ENCODE measurements at places on chromosomes 1 and 21. TPM values are rescaled to one million over a fixed set of nuclear protein-coding genes. Genes with fewer than 3 reads are reported as not detected.
A peak's percentile ranks its signal among the peaks of the same experiment; 100 is the strongest.

DNA sequence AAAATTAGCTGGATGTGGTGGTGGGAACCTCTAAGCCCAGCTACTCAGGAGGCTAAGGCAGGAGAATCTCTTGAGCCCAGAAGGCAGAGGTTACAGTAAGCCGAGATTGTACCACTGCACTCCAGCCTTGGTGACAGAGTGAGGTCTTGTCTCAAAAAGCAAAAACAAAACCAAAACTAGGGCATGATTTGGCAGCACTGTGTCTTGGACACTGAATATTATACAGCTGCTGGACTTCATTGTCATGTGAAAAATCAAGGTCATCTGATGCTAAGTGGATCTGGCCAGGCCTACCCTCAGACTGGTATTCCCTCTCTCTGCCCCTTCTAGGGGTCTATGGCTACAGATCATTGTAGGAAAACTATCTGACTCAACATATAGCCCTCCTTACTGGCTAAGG, 55.2 kb upstream of the MRPS6 start:
- DNase-seq = no peak

- DNase-seq = no peak
Observed at GRCh38 chr1:103901072-103901471, 151.4 kb downstream of the AMY1C start.

- DNase-seq = no peak
Observed at GRCh38 chr1:238177960-238178645, 287.4 kb upstream of the ZP4 start.

DNA sequence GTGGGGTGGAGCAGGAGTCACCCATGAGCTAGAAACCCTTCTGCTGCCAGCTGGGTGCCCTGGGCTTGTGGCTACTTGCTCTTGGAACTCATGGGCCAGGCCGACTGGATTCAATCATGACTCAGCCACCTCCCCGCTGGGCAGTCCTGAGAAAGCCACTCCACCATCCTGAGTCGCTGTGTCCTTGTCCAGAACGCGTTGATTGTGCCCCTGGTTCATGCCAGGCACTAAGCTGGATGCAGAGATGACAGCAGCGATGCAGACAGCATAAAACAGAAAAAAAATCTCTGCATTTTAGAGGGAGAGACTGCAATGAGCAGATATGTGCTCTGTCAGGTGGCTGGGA, 10.6 kb downstream of the PADI1 start:
- DNase-seq = no peak

DNA sequence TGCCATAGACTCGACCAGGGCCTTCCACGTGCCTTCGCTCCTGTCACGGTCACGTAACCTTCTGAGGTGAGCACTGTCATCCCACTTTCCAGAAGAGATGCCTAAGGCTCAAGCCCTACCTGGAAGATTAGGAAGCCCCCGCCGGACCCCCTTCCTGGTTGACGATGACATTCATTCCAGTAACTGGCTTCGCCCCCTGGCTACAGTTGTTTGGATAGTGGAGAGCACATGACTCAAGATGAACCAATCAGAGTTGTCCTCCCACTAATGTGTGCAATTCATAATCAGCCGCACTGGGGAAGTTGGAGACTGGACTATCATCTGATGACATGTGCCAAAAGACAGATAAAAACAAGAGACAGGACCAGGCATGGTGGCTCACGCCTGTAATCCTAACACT, 104.0 kb upstream of the GJB5 start:
- DNase-seq = no peak

GRCh38 chr1:108817016-108817415, 39.9 kb downstream of the AKNAD1 start:
- no peak for DNase-seq

DNA sequence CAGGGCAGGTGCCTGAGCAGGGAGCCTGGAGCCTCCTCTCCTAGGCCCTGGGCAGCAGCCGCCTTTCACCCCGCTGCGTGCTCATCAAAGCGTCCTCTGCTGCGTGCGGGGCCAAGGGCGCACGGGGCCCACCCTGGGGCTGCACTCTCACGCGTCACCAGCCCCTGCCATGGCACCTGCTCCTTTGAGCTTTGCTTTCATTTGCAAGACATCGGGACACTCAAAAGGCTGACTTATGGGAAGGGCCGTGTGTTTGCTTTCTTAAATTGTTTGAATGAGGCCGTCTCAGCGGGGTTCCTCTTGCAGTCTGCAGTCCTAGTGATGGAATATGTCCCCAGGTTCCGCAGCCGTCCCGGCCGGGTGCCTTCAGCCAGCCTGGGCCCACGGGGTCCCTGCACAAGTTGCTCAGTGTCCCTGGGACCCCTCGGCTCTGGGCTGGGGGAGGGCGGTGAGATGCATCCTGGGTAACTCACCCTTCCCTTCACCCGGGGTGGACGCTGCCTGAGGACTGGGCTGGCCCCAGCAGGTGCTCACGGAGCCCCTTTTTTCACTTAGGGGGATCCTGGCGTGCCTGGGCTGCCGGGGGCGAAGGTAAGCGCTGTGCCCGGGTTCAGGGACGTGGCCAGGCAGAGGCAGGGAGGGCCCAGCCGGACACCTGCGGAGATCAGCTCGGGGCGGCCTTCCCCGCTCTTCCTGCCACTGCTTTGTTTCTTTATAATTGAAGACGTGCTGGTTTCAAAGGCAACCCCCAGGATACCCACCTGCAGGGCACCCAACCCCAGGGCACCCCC, 53.1 kb downstream of the SLC19A1 start:
- no peak for DNase-seq

DNA sequence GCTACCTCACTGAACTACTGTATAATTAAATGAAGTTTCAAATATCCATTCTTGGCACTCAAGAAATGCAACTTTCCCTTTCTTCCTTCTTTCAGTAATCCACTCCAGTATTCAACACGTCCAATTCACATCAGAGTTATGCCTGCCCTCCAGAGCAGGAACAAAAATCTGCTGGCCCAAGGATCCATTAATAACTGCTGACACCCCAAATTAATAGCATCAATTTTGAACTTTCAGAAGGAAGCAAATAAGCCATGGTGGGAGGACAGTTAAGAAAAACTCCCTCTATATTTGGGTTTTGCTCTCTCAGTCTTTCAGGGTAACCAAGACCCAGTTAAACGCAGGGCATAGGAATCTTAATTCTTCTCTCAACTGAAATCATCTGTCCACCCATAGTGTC, 31.9 kb upstream of the TNFSF4 start:
- no peak for DNase-seq

DNA sequence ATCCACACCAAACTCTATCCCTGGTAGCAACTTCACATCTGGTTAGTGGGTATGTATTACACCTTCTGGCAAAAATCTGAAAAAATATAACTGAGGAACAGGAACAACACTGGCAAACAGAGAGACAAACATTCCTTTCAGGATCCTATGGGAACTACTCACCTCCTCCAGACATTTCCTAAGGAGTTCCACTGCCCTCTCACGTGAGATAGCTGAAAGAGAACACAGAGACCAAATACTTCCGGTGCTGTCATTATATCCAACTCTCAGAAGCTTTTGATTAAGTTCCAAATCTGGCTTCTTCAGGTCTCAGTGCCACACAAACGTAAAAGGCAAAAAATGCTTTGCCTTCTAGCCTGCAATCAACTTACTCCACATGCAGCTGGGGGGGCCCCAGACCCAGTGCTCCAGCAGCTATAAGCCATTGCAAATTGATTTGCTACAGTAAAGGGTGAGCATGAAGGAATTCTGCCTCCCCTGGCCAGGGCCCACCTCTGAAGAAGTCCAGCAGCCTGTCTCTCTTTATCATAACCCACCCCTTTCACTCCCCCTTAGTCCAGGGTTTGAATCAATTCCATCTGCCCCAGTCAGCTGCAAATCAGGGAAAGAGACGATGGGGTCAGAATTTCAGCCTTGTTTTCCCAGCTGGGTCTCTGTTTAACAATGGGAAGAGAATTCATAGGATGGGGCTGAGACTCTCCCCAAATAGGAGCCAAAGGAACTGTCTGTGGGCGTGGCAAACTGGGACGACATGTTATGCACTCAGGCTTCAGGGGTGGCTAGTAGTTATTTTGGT, 32.2 kb downstream of the TFAP2E start:
- DNase-seq = no peak

DNA sequence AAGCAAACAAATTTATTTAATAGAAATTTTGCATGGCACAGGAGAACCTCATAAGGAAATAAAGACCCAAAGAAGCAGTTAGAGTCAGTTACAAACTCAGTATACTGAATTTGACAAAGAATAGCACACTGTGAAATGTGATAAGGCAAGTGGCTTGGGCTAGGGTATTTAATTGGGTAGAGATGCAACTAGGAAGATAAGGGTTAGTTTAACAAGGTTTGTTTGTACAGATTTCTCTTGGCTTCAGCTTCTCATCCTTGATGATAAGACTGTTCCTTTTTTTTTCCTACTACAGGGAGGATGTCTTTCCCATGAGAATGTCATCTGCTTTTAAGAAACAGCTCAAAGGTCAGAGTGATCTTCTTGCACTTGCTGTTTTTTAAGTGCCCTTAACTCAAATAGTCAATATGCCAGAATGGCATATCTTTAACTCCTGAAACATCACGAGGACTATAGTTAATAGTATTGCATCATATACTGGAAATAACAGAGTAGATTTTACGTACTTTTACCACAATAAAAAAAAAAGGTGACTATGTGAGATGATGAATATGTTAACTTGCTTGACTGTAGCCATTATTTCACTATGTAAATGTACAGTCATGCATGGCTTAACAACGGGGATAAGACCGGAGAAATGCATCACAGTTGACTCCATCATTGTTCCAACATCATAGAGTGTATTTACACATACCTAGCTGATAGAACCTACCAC, 9.2 kb upstream of the TRAF3IP3 start:
- DNase-seq = no peak

DNA sequence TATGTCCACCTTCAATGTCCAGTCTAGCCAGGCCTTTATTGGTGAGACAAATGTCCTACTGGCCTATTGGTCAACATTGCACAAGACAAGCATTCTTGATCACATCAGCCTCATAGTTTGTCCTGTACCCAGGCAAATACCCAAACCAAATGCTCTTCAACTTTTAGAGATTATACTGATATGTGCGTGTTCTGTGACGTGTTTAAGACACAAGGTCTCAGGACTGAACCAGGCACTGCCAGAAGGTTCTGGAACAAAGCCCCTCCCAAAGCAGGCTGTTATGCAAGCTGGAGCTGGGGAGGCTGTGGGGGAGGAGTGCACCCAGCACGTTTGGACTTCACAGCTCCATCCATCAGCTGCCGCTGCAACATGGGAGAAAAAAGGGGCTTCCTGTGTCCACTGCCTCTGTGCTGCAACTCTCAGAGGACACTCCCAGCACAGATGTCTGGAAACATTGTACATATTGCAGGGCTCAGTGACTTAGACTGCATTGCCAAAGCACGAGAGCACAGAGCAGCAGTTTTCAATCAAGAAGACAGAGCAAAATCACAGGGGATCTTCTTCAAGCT, 45.9 kb downstream of the NID1 start:
- no peak for DNase-seq

DNA sequence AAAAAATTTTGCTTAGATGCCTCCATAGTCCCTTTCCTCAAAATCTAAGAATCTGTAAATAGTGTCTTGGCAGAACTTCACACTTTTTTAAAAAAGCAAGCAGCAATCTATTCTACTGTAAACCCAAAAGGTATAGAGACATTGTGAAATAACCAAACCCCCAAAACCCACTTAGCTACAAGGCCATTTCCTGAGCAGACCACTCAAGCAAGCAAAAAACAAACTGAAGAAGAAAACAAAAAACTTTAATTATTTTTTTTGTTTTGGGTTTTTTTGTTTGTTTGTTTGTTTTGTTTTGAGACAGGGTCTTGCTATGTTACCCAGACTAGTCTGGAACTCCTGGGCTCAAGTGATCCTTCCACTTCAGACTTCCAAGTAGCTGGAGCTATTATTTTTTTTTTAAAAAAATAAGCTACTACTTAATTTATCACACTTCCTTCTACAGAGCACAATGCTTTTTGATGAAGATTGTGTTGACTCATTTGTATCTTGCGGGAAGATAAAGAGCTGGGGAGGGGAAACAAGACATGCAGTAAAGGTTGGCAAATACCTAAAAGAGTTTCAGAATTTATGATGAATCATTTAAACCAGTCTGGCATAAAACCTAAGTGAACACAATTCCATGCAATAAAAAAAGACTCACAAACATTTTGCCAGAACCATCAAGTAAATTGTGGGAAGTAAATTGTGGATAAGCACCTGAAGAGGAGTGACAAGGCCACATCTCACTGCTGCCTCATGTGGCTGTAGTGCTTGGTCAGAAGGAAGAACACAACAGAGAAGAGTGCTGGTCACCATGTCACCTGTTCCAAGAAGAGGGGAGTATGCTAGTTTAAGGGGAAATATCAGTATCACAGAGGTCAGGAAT, 2.7 kb upstream of the PTPN22 start:
- no peak for DNase-seq

DNA sequence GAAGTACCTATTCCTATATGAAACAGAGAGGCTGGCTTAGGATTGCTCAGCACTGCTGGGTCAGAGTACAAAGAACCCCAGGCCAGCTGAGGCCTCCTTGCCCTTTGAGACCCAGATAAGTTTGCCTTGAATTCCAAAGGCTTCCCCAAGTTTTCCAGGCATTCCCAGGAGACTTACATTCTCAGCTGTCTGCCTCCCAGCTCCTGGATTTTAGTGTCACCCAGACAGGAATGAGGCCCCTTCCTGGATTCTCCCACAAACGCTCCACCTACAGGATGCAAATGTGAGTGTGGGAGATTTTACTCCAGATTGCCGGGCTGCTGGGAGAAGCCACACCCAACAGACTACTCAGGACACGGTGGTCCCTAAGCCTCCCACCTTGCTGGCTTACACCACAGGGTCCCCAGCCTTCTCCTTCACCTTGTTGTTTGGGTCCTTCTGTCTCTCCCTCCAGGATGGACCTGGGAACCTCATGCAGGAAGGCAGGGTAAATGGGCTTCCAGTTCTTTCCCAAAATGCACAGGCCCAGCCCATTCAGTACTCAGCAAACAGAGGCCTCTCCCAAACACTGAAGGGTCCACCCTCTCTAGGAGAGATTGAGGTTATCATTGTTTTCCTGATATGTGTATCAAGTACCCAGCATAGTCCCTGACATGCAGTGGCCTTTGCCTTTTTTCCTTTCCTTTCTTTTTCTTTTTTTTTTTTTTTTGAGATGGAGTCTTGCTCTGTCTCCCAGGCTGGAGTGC, 10.6 kb downstream of the RHBG start:
- no peak for DNase-seq

DNA sequence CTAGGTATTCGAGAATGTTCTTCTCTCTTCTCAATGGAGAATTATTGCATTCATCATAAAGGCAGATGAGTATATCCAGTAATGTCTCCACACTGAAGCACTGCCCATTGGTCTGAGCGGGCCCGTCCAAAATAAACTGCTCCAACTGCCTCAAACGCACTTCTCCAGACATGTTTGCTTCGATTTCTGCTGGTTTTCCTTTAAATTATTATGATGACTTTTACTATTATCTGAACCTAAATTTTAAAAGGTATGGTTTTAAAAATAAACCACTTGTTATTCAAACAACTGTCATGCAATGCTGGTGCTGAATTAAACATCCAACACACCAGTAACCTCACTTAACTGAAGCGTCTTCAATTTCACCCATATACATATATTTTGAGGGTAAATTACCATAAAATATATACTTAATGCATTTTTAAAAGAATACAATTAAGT, 1.3 kb downstream of the CDC42BPA start:
- peak; percentile 12 for DNase-seq

The CTTNBP2NL gene
- 10.6 TPM for total RNA-seq

The PRAMEF11 gene
- not detected for total RNA-seq

The TMEM269 gene
- total RNA-seq = not detected

The UTS2 gene
- not detected for total RNA-seq

The TRIM58 gene
- total RNA-seq = not detected

The DYRK3 gene
- total RNA-seq = 5.1 TPM

The ICOSLG gene
- total RNA-seq = 4.5 TPM

The CXADR gene
- total RNA-seq = 11.5 TPM

The MMP23B gene
- not detected for total RNA-seq

All from Caki2 (cell line).